ENCODE measurements at places on chromosomes 16 and 17. TPM values are rescaled to one million over a fixed set of nuclear protein-coding genes. Genes with fewer than 3 reads are reported as not detected.

Gene ASB16
- total RNA-seq: not detected

Gene KRT32
- total RNA-seq: not detected

Gene UMOD
- not detected for total RNA-seq

Gene TEDC2
- 1.8 TPM for total RNA-seq

Gene ITGB3
- total RNA-seq: 26.7 TPM

Gene FA2H
- 20.8 TPM for total RNA-seq

Gene SOX8
- total RNA-seq: 64.3 TPM
